ENCODE measurements at places on chromosomes 3 and 15.

GRCh38 chr15:87573534-87573933 is 683.0 kb downstream of the NTRK3 start:
- no peak for DNase-seq

DNA sequence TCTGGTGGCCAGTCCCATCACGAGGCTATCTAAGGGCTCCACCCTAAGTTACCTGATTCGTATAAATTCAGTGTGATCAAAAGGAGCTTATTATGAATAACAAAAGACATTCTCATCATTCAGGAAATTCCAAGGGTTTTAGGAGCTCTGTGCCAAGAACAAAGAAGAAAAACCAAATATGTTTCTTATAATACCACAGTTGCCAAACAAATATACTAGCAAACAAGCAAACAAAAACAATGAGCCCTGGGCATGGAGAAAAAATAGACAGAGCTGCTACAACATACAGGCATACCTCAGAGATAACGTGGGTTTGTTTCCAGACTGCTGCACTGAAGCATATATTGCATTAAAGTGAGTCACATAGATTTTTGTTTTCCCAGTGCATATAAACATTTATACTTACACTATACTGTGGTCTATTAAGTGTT is 20.2 kb upstream of the CFAP161 start:
- peak; percentile 14 for DNase-seq

GRCh38 chr3:56059731-56060130 is 408.5 kb downstream of the ERC2 start:
- no peak for DNase-seq

DNA sequence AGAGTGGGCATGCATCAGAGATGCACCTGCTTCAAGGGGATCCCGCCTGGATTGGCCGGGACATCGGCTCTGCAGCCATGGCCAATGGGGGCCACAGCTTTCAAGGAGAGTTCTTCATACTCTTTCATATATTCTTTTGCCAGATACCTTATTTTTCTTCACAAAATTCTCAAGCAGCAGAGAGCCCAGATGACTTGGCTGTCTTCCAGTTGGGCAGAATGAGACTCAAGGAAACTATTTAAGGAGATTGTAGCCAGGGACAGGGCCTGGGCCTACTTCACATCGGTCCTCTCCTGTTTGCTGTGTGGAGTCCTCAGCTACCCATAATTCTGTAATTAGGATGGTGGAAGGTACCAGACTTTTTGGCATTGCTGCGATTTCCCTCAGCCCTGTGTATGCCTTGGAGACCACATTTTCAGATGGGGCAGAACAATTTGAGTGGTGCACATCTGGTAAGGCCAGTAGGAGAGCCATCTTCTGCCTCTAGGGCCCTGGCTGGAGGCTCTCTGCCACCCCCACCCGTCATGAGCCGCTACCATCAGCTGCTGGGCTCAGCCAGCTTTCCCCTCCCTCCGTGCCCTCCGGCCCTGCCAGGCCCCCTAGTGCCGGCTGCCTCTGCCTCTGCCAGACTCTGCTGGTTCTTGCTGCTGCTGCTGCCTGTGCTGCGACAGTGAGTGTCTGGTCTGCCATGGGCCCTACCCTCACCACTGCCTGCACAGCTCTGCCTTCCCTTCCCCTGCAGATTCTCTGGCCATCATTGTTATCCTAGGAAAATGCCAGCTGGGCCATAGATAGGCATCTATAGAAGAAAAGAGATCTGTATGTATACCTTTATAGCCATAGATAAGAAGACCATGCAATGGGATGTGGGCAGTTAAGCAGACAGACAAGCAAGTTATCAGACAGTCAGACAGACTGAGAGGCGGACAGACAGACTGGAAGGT is 6.7 kb downstream of the PLIN1 start:
- no peak for DNase-seq

GRCh38 chr3:160038862-160039562 is 50.4 kb downstream of the IL12A start:
- peak; percentile 20 for DNase-seq

DNA sequence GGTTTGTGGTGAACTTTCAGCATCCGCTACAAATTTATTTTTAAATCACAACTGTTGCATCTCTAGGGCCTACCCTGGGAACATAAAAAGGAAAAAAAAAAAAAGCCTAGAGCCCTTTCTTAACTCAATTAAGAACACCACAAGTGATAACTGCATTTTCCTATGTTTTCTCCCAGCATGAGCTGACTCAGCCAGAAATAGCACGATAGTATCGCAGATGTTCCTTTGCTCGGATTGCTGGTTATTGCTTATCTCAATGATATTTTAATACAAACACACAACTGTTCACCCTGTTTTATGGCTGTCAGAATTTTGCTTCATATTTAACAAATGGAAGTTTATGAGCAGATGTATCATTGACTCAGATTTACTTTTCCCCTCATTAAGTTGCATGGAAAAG is 251.8 kb upstream of the SUCLG2 start:
- no peak for DNase-seq

GRCh38 chr15:87454860-87455259 is 801.7 kb downstream of the NTRK3 start:
- no peak for DNase-seq
